PC-3 (cell line): ENCODE measurements at places on chromosomes 4 and X. TPM values are rescaled to one million over a fixed set of nuclear protein-coding genes. Genes with fewer than 3 reads are reported as not detected.

- no peak for DNase-seq
Measured at GRCh38 chr4:137533855-137534254, 1.6 kb upstream of the PCDH18 start.

- DNase-seq = no peak
Measured at GRCh38 chrX:121761845-121762244, 714.4 kb downstream of the GLUD2 start.

DNA sequence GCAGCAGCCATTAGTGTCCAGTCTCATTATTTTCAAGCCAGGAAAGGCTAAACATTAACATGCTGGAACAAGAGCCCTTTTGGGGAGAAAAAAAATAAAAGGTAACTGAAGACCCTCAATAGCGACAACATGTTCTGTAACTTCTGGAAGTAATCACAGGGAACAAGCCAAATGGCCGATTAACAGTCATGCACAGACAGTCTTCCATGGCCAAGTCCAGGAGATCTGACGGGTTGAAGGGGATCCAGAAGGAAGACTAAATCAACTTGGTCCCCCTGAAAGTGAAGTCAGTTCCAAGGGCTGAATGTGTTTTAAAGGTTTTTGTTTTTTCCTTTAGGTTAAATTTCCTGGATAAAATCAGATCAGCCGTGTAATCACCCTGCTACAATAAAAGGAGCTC, 52.5 kb downstream of the LNX1 start:
- DNase-seq = no peak

GRCh38 chrX:16039363-16039762, 84.0 kb upstream of the GRPR start:
- DNase-seq = no peak

DNA sequence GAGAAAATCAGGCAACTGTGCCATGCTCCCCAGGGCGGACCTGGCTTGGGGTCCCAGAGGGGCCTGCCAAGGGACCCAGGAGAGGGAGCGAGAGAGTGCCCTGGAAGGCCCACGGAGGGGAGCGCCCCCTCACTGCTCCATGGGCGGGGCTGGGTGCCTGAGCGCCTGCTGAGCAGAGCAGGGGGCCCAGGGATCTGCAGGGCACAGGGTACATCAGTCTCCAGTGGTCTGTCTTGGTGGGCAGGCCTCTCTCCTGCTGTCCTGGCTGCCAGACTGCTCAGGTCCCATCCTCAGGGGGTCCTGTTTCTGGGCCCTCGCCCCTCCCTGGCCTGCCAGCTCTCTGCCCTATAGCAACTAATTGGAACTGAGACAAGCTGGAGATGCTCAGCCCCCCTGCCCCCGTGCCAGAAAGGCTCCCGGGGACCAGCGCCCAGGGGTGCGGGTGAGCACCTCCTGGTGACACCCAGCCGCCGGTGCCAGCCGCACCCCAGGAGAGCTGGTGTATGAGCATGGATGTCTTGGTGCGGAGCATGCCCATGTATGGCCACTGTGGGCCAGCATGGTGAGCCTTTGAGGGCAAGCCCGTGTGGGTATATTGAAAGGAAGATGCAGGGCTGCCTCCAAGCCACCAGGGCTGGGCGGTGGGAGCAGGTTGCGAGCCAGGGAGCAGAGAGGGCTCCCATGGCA, 1.3 kb downstream of the BGN start:
- no peak for DNase-seq

GRCh38 chrX:132491191-132491590, 2.4 kb upstream of the MBNL3 start:
- DNase-seq = peak; percentile 79

DNA sequence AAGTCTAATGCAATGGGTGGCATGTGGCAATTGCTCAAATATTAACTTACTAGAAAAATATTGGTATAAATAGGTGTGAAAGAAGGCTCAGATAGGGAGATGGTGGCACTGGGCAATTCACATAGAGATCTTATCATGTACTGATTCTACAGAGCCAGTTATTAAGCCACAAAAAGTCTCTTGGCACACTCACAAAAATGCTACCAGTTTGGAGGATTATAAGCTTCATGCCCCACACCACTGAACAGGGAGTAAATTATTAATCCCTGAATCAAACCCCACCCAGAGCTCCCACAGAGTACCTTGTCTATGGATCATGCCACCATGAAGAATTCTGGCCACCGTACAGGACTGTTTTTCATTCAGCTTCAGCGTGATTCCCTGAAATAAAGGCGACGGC, 13.8 kb downstream of the MPP1 start:
- DNase-seq = no peak

GRCh38 chr4:56783986-56784385, 37.5 kb downstream of the SPINK2 start:
- no peak for DNase-seq

DNA sequence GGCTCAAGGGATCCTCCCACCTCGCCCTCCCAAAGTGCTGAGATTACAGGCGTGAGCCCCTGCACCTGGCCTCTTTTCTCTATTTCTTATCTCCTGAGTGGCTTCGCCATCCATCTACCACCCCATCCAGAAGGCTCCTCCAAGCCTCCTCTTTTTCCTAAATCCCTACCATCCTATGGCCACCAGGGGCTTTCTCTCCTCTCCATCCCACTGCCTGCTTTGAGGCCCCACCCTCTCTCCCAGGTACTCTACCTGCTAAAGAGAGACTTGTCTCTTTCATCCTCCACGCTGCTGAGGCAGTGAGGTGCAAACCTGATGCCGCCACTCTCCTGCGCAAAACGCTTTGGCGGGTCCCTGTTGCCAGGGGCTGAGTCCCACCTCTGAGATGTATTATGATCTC, 7.0 kb downstream of the RS1 start:
- DNase-seq = peak; percentile 18

The DDX53 gene
- not detected in 2 replicates for total RNA-seq

The AADAT gene
- total RNA-seq = 2.7 and 4.3 TPM in 2 replicates
